ENCODE measurements at places on chromosomes 7 and 10.

GRCh38 chr10:91167406-91167805 is 53.1 kb upstream of the PCGF5 start:
- DNase-seq, result no peak

DNA sequence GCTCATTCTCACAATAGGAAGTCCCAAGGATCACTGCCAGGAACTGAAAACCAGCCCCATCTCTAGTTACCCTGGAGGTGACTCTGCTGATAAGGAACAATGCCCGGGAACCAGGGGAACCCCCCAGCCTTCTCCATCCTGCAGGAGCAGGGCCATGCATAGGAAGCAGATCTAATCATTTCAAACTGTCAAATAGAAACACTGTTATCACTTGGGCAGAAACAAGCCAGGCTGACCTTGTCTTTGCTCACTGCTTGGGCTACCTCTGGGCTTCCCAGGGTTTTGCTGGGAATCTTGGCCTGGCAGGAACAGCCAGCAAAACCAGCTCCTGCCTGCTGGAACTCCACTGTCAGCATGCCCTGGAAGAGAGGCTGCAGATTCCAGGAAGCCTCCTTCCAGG is 114.1 kb downstream of the RNF216 start:
- no peak for DNase-seq

GRCh38 chr10:124092250-124092859 is 1.0 kb downstream of the CHST15 start:
- DNase-seq, result no peak

- DNase-seq, result no peak
Measured at GRCh38 chr10:34702982-34703381, 112.1 kb downstream of the PARD3 start.

DNA sequence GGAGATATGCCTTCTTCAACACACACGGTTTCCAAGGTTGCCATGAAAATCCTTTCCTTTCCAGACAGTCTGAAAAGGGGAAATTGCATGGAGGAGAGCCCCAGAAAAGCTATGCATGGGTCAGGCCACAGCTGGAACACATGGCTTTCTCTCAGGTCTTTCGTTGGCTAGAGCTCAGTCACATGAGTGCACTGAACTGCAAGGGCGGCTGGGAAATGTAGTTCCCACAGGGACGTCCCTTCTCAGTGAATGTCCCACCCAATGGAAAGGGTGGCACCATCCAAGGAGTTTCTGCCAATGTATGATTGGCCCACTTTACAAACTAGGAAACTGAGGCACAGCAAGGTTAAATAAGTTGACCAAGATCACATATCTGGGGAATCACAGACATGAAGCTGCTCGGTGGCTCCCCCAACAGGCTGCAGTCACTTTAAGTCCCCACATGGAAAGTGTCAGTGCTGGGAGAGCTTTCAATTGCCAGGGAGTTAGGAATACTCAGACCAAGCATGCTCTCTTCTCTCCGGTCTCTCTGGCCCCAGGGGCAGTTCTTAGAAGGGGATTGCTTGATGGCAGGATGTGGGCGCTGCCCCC is 571.3 kb downstream of the GLRX3 start:
- no peak for DNase-seq

DNA sequence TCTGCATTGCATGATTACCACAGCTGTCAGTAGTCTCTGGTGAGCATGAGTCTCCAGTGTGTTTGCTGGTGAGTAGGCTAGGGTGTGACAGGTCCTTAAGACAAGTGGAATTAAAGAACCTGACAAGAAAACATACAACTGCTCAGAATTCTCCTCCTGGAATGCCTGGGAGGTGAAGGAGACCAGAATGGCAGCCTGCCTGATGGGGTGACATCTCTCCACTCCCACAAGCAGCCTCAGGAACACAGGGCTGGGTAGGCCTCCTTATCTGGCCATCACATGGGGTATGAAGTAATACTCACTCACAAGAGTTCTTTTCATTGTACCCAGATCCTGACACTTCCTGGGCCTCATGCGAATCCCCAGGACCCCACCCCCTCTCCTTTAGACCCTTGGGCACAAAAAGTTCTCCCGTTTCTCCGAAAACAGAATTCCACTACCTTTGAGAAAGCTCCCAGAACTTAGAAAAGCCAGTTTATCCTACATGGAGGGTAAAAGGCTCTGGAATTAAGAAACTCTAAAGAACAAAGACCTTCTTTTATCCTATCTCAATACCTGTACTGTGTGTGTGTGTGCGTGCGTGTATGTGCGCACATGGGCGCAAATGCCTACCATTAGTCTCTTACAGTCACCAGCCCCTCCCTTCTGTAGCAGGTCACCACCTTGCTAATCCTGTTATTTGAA is 33.4 kb upstream of the C1GALT1 start:
- no peak for DNase-seq

- no peak for DNase-seq
Measured at GRCh38 chr10:6719561-6719960, 139.5 kb upstream of the PRKCQ start.

Data from LoVo (cell line).